ENCODE measurements at places on chromosomes 13 and 19. TPM values are rescaled to one million over a fixed set of nuclear protein-coding genes. Genes with fewer than 3 reads are reported as not detected.

The CARD8 gene
- total RNA-seq: 24.1 TPM

The IER2 gene
- total RNA-seq: 26.4 TPM

The FBN3 gene
- not detected for total RNA-seq

The DZIP1 gene
- 29.5 TPM for total RNA-seq

The FGF22 gene
- total RNA-seq: under 0.01 TPM

The ATP8A2 gene
- total RNA-seq: 0.26 TPM

The KIR2DL3 gene
- not detected for total RNA-seq

The TSPAN16 gene
- not detected for total RNA-seq

The RYR1 gene
- under 0.01 TPM for total RNA-seq

The MYO1F gene
- total RNA-seq: 0.17 TPM

The SIGLEC10 gene
- not detected for total RNA-seq

The ZNF382 gene
- 16.0 TPM for total RNA-seq

The ZNF345 gene
- total RNA-seq: 2.8 TPM

The ZNF177 gene
- total RNA-seq: 2.1 TPM

The DENND1C gene
- not detected for total RNA-seq

The ZNF708 gene
- 4.6 TPM for total RNA-seq

The CD22 gene
- total RNA-seq: 1.2 TPM

The PSG7 gene
- total RNA-seq: not detected

The LSM14A gene
- 97.8 TPM for total RNA-seq

The DIAPH3 gene
- total RNA-seq: 1.8 TPM

The CYP4F12 gene
- not detected for total RNA-seq

The ANKRD24 gene
- 2.3 TPM for total RNA-seq

The GIPC3 gene
- total RNA-seq: under 0.01 TPM

The ZNF540 gene
- total RNA-seq: 1.3 TPM

The NOVA2 gene
- not detected for total RNA-seq
